ENCODE measurements at places on chromosomes 1 and 21.
A peak's percentile ranks its signal among the peaks of the same experiment; 100 is the strongest.

GRCh38 chr1:159239551-159240220 is 35.0 kb downstream of the ACKR1 start:
- DNase-seq, result no peak

DNA sequence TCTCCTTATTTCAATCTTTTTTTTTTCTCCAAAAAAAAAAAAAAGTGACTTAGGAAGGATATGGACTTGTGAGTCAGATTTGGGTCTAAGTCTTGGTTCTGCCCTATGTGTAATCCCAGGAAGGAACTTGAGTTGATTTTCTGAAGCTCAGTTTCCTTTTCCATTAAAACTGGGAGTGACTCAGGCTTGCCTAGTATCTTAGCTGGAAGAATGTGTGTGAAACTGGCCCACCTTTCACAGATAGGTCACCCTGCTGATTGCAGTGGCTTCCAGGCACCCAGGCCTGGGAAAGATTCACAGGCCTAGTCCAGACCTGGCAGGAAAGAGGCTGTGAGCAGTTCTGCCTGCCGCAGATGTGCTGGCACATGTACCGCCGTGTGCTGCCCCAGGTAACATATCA is 218.3 kb upstream of the HOOK1 start:
- DNase-seq, result no peak

- DNase-seq, result peak; percentile 92
These were observed 564.3 kb upstream of the NEGR1 start for GRCh38 chr1:72846476-72847278.

- peak; percentile 95 for DNase-seq
These were observed 343.0 kb downstream of the USP25 start for GRCh38 chr21:16072737-16073136.

DNA sequence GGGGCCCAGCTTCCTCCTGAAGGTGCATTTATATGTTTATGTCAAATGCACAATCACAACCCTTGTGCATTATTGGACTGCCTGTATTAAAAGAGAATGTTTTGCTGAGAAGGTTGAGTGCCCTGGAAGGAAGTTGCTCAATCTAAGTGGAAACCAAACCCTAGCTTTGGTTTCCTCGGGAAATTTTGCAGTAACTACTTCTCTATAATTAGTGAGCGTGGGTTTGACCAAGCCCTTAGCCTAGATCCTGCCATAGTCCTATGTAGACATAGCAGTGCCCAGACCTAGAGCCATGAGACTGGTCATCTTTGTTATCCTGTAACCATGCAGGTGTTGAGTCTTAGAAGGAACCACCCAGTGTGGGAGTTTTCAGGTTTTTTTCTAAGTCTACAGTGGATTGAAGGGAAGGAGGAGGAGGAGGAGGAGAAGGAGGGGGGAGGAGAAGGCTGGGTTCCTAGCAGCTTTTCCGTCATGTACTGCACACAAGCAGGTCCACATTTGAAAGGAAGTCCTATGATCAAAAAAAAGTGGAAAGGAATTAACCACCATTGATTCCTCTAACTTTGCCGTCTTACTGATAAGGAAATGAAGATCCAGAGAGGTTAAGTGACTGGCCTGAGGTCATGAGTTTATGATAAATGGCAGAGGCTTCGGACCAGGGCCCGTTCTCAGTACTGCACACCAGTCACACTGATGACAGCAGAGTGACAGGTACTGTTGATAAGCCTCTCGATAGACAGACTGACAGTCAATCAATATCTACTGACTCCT is 72.2 kb upstream of the LYST start:
- no peak for DNase-seq

DNA sequence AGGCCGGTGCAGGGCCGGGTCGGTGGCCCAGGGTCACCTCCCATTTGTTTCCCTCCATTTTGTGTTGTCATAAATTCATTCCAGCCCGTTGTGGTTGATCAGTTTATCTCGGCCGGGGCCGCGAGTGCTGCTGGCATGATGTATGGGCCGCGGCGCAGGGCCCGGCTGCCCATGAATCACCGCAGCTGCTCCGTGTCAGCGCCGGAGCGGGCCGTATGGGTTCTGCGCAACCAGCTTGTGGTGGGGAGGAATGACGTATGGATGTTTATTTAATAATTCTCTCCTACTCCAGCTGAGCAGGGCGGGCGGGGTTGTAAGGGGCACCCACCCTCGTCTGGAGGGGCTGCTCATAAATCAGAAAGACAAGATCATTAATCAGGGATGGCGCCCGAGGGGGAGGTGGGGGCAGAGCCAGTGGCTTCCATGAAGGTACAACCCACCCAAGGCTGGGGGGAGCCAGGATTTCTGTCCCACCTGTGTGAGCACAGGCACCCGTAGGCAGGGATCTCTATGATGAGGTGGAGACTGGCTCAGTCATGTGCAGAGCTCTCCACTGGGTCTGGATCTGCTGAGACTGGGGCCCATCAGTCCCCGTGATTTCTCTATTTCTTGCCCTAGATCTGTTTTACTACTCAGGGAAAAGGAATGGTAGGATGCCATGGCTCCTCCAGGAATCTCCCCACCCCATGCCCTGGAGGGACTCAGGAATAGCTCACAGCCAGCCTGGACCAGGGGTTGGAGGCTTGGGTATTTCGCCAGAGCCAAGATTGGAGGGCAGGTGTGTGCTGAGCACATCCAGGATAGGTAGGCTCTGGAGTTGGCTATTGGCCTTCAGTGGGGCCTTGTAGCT is 27.8 kb downstream of the TMEM53 start:
- DNase-seq, result no peak

DNA sequence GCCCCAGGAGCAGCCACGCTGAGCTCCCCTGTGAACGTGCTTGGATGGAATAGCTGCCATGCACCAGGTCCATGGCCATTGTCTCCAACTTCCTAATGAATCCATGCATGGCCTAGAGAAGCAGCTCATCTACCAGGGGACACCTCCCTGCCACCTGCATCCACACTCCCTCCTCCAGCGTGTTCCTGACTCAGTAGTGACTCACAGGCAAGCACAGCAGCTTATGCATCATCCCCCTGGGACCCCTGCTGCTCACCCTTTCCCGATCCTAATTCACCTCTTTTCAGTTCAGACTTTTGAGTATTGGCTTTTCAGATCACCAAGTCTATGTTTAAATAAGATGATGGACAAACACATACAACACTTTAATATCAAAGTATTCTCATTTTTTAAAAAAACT is 39.9 kb upstream of the TADA1 start:
- DNase-seq, result no peak

- DNase-seq, result no peak
These were observed 45.5 kb upstream of the KCNJ15 start for GRCh38 chr21:38211321-38211720.

DNA sequence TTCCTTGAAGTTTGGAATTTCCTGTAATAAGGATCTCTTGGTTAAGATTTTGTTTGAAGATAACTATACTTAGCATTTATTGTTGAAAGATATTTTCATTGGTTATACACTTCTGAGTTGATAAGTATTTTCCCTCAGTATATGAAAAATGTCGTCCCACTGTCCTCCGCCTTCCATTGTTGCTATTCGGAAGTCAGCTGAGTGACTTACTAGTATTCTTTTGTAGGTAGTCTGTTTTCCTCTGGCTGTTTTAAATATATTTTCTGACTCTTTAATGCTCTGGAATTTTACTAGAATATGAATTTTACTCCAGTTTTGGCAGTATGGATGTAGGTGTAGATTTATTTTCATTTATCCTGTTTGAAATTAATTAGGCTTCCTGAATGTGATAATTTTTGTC is 498.7 kb upstream of the NFIA start:
- DNase-seq, result no peak

DNA sequence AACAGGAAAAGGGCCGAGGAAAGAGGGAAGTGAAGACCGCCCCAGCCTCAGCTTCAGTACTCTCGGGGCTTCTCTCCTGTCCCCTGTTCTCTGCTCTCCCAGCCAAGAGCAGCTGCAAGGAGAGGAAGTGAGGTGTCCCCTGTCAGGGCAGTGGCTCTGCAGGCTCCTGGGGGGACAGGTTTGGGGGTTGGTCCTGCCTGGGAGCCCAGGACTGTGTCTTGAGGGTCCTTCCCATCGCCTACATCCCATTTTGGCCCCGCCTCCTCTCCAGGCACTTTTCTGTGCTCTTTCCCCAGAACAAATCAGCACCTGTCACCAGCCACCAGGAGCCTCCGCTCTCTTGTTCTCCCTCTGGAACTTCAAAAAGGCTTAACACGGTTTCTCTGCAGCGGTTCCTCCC is 82.6 kb downstream of the VWA5B1 start:
- DNase-seq, result no peak

GRCh38 chr1:87134061-87134460 is 194.6 kb upstream of the LMO4 start:
- DNase-seq, result no peak

DNA sequence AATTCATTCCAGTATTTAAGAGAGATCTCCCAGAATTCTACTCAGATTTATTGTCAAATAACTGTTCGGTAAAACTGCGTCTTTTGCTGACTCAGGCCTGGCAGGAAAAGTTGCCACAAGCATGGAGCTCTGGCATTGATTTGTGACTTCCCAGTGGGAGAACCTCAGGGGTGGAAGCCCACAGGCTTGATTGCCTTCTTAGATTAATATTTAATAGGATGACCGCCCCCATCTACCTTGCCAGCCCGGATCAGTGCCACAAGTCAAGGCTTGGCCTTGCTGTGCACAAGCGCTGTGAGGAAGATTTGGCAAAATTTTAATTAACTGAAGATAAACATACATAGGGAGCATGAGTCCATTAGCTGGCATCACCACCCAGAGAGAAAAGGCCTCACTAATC is 93.5 kb downstream of the LRIG2 start:
- DNase-seq, result peak; percentile 17

DNA sequence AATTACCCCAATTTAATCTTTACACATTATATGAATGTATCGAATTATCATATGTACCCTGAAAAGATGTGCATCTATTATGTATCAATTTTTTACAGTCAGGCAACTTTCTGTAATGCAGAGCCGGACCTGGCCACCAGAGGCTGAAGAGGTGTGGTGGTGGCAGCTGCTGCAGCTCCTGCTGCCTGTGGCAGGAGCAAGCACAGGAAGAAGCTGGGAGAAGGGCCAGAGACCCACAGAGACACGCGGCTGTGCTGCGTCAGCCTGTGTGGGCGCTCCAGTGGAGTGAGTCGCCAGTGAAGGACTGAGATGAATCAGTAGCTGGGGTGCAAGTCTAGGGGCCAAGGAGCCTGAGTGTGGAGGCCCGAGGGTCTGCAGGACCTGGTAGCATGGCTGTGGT is 74.3 kb upstream of the COG2 start:
- no peak for DNase-seq

DNA sequence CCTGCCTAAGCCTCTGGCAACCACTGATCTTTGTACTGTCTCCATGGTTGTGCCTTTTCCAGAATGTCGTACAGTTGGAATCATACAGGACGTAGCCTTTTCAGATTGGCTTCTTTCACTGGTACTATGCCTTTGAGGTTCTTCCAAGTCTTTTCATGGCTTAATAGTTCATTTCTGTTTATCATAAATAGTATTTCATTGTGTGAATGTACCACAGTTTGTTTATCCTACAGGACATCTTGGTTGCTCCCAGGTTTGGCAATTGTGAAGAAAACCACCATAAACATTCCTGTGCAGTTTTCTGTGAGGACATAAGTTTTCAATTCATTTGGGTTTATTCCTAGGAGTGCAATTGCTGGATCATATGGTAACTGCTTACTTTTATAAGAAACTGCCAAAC is 190.6 kb upstream of the RAB4A start:
- no peak for DNase-seq

- DNase-seq, result no peak
These were observed 21.4 kb downstream of the SOX13 start for GRCh38 chr1:204094313-204094729.

DNA sequence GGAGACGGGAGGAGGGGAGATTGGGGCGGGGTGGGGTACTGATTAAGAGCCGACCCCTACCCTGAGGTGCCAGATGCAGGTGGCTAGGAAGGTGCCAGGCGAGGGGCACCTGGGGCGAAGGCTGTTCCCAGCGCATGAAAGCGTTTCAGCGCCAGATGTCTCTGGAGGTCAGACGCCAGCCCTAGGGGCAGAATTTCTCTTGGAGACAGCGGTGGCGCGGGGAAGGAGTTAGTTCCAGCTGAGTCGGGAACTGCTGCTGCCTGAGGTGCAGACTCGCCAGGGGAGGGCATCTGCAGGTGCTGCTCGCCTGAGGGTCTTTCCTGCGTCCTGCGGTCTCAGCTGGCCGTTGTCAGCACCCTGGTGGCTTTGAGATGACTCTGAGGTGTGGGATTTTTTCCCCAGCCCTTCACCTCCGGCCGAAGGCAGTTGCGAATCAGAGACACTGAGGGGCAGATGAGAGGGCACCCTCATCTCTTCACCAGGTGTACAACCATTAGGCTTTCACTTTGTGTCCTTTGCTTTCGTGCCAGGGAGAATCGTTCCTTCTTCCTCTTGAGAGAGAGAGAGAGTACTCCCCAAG is 539 bp downstream of the CGN start:
- no peak for DNase-seq

GRCh38 chr1:38118976-38119375 is 72.4 kb upstream of the POU3F1 start:
- DNase-seq, result no peak

- peak; percentile 3 for DNase-seq
These were observed 49.7 kb upstream of the B3GALT5 start for GRCh38 chr21:39562791-39563770.

GRCh38 chr1:234619794-234620247 is 9.8 kb upstream of the IRF2BP2 start:
- peak; percentile 65 for DNase-seq
